ENCODE measurements at places on chromosomes 16 and 17.

GRCh38 chr17:63196772-63197335 lies 230.8 kb downstream of the TANC2 start:
- DNase-seq, result no peak

GRCh38 chr17:77403854-77404253 lies 263.1 kb downstream of the SEC14L1 start:
- no peak for DNase-seq

- DNase-seq, result no peak
Observed at GRCh38 chr17:38617967-38618760, 12.4 kb upstream of the SRCIN1 start.

DNA sequence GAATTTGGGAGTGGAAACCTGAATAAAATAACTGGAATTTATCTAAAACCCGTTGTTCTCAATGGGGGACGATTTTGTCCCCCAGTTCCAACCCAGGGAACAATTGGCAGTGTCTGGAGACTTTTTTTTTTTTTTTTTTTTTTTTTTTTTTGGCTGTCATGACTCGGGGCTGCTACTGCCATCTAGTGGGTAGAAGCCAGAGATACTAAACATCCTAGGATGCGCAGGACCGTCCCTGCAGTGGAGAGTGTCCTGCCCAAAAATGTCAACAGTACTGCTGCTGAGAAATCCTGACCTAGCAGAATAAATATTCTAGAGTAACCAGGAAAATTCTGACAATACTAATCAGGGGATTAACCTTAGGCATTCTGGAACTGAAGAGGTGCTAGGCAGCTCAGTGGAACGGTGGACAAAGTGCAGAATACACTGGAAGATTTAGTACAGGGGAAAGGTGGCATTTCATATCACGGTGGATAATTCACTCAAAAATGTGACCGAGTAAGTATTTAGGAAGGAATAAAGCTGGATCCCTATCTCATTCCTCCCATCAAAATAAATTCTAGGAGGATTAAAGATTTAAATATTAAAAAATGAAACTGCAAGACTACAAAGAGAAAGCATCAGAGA lies 107.6 kb downstream of the SPECC1 start:
- peak; percentile 49 for DNase-seq

DNA sequence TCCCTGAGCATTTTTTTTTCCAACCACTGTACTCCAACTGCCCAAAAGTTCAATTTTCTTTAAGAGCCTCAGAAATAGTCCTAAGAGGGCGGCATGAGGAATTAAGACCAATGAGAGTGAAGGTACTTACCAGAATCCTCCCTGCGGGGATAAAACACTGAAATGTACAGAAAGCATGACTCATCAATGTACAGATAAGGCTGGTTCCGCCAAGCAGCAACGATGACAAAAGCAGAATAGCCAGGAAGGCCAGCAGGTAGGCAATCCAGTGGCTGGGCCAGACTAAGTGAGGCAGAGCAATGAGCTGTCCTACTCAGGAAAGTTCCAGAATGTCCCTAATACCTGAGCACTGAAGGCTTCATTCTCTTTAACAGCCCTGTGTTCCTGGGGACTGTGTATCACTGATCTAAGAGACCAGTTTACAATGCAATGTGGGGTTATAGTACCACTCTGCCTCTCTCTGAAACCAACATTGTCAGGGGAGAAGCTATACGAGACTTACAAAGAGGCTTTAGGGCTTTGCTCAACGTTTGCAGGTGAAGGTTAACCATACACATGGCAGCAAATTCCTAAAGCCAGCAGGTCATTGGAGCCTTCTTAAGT lies 11.0 kb upstream of the GPR139 start:
- no peak for DNase-seq

DNA sequence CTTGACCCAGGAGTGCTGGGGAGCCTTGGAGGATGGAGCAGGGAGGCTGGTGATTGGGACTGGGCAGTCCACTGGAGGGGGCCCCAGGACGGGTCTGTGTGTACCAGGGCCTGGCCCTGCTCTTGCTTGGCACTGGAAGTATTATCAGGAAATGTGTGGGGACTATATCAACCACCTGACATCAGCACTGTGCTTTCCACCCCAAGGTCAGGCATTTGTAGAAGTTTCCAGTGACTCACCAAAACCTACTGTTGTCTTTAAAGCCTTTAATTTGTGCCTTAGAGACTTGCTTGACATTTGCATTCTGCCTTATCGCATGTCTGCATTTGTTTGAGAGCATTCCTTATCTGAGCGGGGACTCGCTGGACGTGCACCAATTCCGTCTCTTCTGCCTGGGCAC lies 323.1 kb downstream of the FOXL1 start:
- DNase-seq, result no peak

DNA sequence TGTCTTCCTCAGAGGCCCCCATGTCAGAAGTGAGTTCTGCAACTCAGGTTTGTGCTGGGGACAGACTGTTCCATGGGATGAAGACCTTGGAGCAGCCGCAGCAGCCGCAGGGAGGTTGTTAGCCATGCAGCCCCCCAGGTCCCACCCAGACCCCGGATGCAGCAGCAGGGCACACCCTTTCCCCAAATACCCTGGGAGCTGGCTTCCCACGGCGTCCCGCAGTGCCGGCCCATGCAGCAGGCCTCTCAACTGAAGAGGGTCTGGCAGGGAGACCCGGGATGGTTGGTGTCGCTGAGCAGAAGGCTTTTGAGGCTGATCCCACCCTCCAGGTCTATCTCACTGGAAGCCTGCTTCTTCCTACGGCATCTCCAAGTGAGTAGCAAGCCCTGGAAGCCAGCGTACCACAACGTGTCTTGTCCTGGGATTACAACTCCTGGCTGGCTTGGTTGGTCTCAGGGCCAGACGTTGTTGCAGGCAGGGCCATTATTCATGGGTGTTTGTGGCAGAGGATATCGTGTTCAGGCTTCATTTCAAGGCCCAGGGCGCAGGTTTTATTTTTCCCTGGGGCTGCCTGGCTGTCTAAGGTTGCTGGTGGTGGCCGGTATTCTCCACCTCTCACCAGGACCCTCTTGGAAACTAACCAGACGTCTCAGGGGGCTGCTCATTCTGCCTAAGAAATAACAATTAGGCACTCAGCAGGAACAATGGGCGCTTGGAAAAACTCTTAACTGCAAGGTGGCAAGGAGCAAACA lies 223.2 kb downstream of the C16orf95 start:
- no peak for DNase-seq
